Smooth muscle cell of trachea (primary cell): ENCODE measurements at places on chromosomes 6 and 20. TPM values are rescaled to one million over a fixed set of nuclear protein-coding genes. Genes with fewer than 3 reads are reported as not detected.

CRISP2 gene
- not detected in 2 replicates for total RNA-seq

RAMACL gene
- total RNA-seq: 1.8 and 2.5 TPM in 2 replicates

C4A gene
- total RNA-seq: 4.1 and 11.6 TPM in 2 replicates

FKBP1A gene
- total RNA-seq: 156 and 174 TPM in 2 replicates

TPX2 gene
- 6.9 and 83.9 TPM in 2 replicates for total RNA-seq

ULBP1 gene
- total RNA-seq: 0.44 and 0.50 TPM in 2 replicates

LGSN gene
- under 0.01 TPM in 1 of 2 replicates, not detected in the other for total RNA-seq

CNKSR3 gene
- total RNA-seq: 7.8 and 10.8 TPM in 2 replicates
